CD8-positive, alpha-beta memory T cell (primary cell): ENCODE measurements at places on chromosomes 2 and 18.

DNA sequence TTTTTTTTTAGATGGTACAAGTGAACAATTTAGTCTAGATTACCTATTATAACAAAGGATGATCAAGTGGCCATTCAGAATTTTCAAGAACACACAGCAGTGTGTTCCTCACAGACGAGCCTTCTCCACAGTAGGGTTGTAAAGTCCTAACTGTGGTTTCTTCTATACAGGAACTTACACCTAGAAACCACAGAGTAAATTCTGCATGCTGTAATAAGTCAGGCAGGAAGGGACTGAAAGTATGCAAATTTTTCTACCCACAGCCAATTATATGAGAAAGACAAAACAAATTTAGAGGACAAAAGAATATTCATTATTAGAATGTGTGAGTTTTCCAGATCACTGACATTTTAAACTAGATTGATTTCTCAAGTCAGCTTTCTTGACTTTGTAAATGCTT lies 99.5 kb downstream of the RBMS1 start:
- DNase-seq, result no peak

GRCh38 chr2:73034661-73035375 lies 36.7 kb downstream of the SFXN5 start:
- no peak for DNase-seq

DNA sequence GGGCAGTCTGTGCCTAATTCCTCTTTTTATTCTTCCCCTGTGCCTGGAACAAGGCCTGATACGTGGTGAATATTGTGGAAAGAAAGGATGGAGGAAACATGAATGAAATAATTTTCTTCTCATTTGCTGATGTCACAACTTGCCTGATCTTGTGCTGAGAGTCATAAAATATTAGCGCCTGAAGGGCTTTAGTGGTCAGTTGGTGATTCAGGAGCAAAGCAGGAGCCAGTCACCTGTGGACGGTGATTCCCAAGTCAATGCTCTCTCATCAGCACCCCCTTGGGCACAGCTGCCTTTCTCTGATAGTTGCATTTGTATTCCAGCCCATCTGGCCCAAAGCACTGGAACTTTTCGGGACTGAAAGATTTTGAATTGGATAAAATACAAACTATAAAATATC lies 502.6 kb upstream of the RAB12 start:
- no peak for DNase-seq

DNA sequence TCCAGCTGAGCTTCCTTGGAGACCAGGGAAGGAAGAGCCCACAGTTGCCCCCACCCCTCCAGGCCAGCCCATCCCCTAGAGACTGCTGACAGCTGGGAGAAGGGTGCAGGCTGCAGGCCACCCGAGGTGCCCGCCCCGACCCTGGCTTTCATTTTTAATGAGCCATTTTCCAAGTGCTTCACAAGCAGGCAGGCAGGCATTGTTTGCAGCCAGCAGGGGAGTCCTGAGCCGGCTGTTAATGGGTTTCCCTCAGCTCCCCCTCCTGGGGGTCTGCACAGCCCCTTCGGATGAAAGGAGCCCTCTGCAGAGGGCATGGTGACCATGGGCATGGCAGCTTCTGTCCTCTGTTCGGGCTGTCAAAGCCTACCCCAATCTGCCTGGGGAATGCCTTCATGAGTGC lies 94.5 kb downstream of the ZBTB7C start:
- no peak for DNase-seq

GRCh38 chr2:228135300-228135699 lies 46.2 kb downstream of the SPHKAP start:
- DNase-seq, result no peak

GRCh38 chr2:198371921-198372543 lies 567.6 kb downstream of the PLCL1 start:
- no peak for DNase-seq
